ENCODE measurements at places on chromosomes 2 and 18.

DNA sequence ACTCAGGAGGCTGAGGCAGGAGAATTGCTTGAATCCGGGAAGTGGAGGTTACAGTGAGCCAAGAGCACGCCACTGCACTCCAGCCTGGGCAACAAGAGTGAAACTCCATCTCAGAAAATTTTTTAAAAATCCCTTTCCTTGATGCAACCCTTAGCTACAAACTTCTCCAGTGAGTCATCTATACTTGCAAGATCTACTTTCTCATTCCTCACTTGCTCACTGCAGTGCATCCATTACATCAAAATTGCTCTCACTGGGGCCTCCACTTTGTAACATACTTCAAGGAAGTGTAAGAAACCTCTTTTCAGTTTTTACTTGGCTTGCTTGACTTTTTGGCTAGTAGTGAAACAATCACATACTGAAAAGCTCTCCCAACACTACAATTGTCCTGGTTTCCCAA lies 65.3 kb downstream of the REEP1 start:
- no peak for DNase-seq

- DNase-seq: no peak
Observed at GRCh38 chr2:9705196-9705595, 74.4 kb upstream of the YWHAQ start.

DNA sequence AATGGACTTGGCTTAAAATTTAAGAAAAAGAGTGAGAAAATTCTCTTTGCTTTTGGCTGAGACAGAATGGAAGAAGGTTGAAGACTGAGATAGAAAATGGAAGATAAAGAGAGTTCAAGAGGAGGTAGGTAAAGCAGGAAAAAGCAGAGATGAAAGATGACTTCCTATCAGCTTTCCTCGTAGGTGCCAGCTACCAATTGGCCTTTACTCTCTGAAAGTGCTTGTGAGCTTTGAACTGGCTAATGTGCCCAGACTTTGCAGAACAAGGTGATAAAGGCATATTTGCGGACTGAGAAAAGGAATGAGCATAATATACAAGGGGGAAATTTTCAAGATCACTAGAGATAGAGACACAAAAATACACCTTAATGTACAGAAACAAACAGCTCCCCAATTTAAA lies 54.7 kb upstream of the UBE2E3 start:
- no peak for DNase-seq

GRCh38 chr2:214679736-214680135 lies 129.7 kb downstream of the BARD1 start:
- no peak for DNase-seq

GRCh38 chr2:148615381-148615841 lies 29.1 kb upstream of the EPC2 start:
- DNase-seq: no peak

- no peak for DNase-seq
Observed at GRCh38 chr18:23077493-23078256, 57.6 kb upstream of the CABLES1 start.

DNA sequence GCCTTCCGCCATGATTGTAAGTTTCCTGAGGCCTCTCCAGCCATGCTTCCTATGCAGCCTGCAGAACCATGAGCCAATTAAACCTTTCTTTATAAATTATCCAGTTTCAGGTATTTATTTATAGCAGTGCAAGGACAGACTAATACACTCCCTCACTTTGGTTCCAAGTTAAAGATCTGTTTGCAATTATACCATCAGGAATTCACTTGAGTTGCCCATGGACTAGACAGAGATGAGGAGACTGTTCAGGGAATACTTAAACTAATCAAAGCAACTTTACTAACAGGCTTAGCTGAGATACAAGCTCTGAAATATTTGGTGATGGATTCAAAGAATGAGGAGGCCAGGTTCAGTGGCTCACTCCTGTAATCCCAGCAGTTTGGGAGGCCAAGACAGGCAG lies 190.0 kb downstream of the MTCL1 start:
- DNase-seq: no peak

GRCh38 chr18:33697498-33697897 lies 119.5 kb downstream of the ASXL3 start:
- DNase-seq: no peak

DNA sequence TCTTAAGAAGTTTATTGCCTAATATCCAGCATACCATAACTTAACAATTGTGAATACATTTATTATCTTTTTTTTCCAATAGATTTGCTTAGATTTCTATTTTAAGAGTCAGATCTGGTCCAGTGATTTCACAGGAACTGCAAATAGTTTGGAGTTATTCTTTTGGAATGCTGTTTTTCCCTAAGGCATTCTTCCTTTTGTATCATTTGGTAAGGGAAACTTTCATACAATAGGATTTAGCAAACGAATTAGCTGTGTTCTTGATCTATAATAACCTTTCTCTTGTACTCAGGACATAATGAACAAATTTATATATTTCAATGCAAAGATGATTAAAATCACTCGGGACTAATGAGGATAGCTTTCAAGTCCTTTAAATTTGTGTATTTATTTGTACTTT lies 201.6 kb downstream of the ERBB4 start:
- DNase-seq: no peak

DNA sequence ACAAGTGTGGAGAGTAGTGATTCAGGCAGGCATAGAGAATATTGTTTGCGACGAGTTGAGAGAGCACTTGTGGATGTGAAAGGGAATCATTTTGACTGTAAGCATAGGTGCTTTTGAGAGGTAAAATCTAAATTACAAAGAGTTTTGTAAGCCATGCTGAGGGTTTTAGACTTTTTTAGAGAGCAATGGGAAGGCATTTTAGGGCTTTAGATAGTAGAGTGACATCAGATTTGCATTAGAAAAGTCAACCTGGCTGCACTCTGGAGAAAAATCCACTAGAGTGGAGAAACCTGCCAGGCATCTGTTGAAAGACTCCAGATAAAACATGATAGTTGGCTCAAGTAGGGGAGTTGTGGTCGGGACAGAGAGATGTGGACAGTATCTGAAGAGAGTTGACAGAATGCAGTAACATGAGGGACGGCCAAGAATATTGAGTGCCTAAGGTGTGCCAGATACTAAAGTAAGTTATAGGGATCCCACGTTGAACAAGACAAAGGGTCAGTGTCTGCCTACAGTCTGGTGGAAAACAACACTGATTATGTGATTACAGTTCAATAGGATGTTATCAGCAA lies 91.7 kb upstream of the MYO3B start:
- DNase-seq: no peak

GRCh38 chr2:51633073-51633472 lies 601.1 kb upstream of the NRXN1 start:
- no peak for DNase-seq

GRCh38 chr2:64922482-64923384 lies 66.5 kb upstream of the SLC1A4 start:
- DNase-seq: no peak

GRCh38 chr2:68594674-68595492 lies 48.5 kb upstream of the PROKR1 start:
- DNase-seq: no peak

DNA sequence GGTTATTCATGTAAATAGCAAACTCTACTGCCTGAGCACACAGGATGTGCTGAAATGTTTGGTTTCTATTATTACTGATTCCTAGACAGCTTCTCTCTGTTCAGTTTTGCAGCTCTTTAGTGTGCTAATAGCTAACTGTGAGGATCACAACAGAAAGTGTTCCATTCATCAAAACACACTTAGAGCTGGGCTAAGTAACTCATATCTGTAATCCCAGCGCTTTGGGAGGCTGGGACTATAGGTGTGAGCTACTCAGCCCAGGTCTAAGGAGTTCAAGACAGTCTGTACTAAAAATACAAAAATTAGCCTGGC lies 63.2 kb downstream of the MOGAT1 start:
- no peak for DNase-seq

DNA sequence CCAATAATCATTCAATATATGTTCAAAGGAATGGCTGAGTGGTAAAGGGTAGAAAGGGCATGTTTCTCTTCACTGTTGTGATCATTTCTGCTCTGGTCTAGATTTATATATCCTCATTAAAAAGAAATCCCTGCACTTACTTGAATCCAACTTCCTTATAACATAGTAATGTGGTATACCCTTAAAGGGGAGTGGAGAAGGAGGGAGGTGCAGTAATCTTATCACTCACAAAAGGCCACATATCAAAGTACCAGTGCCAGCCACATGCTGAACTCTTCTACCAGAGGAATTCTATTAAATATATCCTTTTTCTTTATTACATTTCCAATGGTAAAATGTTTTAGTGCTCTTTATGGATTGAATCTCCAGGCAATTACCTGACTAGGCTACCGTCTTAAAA lies 3.3 kb downstream of the KATNAL2 start:
- DNase-seq: no peak

- peak; percentile 44 for DNase-seq
Observed at GRCh38 chr2:45649858-45650811, 1.3 kb upstream of the PRKCE start.

GRCh38 chr2:20326163-20326780 lies 24.4 kb downstream of the PUM2 start:
- peak; percentile 6 for DNase-seq

GRCh38 chr2:241746084-241746483 lies 11.7 kb downstream of the D2HGDH start:
- no peak for DNase-seq

- no peak for DNase-seq
Observed at GRCh38 chr2:144950899-144951560, 431.1 kb upstream of the ZEB2 start.

GRCh38 chr2:16069933-16070647 lies 129.7 kb downstream of the MYCN start:
- peak; percentile 81 for DNase-seq

GRCh38 chr2:157822993-157823392 lies 53.1 kb downstream of the ACVR1 start:
- no peak for DNase-seq

GRCh38 chr2:165239230-165239629 lies at the start of gene SCN2A:
Gene SCN2A (plus strand): TSS chr2:165239414. CDS start chr2:165295824, 56,410 bp downstream.
- DNase-seq: no peak

Data from caudate nucleus (tissue), 63 donors.